ENCODE measurements at places on chromosomes 6 and 20. TPM values are rescaled to one million over a fixed set of nuclear protein-coding genes. Genes with fewer than 3 reads are reported as not detected.
A peak's percentile ranks its signal among the peaks of the same experiment; 100 is the strongest.

ADGRB3 gene
- 179 TPM for total RNA-seq

DNA sequence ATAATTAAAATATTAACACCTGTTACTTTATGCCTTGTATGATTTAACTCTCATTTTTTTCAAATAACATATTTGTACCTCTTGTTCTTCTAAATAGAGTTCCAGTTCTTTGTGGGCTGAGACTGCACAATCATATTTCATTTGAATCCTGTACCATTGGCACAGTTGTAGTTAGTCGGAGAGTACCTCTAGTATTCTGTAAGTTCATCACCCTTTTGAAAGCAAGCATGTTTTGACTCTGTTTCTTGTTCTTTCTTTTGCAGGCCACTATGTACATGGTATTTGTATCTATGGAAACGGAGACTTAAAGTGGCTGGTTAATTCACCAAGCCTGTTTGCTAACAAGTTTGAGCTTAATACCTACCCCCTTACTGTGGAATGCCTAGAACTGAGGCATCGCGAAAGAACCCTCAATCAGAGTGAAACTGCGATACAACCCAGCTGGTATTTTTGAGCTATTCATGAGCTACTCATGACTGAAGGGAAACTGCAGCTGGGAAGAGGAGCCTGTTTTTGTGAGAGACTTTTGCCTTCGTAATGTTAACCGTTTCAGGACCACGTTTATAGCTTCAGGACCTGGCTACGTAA is 68.2 kb downstream of the C6orf52 start:
- no peak for DNase-seq

DNA sequence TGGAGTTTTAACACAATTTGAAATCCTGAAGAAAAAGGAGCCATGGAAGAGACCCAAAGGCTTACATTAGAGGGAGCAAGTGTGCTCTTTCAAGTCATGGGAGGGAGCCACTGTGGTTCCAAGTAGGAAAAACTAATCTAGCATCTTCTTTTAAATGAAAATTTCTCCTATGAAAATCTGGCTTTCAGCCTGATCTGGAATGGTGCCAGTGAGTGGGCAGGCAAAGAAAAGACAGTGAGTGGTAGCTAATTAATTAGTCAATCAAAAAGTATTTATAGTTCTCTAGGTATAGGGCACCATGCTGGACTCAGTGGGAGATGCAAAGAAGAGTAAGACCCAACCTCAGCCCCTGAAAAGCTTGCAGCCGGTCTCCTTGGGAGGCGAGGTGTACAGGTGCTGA is 21.9 kb downstream of the CAP2 start:
- no peak for DNase-seq

DNA sequence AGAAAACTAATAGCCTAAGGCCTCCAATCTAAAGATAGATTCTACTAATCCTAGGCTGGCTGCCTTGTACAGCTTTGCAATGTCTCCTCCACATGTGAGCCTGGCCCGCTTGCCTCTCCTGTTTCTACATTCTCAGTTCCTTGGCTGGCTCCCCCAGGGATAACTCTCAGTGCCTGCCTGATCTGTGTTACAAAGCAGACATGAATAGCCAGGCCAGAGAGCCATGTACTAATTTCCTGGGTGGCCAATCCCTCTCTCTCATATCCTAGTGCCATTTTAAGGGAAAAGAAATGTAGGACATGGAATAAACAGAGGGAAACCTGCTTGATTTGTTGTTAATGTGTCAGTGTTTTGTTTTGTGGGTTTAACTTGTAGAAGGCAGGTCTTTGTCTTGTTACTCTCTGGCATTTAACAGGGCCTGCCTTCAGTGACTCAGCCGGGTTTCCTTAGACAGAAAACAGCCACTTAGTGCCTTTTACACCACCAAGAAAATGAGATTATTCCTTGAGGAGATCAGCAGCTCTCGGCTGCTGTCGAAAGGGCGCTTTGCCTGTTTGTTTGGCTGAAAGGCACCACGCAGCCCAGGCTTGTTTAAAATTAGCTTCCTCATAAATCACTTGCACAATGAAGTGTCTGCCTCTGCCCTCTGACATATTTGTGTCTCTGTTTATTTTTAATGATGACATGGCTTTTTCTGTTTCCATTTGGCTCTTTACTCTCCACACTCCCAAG is 702.7 kb downstream of the MAFB start:
- DNase-seq: no peak

DNA sequence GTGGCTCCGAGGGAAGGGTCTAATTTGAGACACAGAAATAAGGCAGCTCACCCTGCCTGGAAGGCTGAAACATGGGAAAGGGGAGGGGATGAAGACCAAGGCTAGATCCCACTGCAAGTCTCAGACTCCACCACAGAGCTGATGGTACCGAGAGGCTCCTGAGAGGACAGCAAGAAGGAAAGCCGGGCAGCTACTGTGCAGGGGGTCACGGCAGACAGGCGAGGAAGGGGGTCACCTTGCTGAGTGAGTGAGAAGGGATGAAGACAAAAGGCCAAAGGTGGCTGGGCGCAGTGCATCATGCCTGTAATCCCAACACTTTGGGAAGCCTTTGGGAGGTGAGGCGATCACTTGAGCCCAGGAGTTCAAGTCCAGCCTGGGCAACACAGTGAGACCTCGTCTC is 100.7 kb downstream of the ATP9A start:
- DNase-seq: no peak

DNA sequence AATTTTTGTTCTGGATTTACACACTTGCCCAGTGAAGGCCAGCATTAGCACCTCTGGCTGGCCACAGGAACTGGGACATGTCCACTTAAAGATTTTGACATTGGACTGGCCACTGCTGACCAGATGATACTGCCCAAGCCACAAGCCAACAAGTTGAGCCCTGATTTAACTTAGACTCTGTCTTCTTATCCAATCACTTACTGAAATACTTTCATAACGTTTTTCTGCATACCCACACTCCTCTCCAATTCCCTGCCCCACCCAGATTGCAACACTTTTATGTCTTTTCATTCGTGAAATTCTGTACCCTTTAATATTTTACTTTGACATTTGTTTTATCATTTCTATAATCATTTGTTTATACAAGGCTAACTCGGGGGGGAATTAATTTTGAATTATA is 170.3 kb upstream of the TAB2 start:
- DNase-seq: no peak

CALHM5 gene
- total RNA-seq: 0.78 TPM

GRCh38 chr6:13431861-13432465 is 55.4 kb downstream of the GFOD1 start:
- DNase-seq: no peak

GRCh38 chr6:41371461-41371991 is 36.1 kb downstream of the NCR2 start:
- no peak for DNase-seq

DLK2 gene
- 7.3 TPM for total RNA-seq

DNA sequence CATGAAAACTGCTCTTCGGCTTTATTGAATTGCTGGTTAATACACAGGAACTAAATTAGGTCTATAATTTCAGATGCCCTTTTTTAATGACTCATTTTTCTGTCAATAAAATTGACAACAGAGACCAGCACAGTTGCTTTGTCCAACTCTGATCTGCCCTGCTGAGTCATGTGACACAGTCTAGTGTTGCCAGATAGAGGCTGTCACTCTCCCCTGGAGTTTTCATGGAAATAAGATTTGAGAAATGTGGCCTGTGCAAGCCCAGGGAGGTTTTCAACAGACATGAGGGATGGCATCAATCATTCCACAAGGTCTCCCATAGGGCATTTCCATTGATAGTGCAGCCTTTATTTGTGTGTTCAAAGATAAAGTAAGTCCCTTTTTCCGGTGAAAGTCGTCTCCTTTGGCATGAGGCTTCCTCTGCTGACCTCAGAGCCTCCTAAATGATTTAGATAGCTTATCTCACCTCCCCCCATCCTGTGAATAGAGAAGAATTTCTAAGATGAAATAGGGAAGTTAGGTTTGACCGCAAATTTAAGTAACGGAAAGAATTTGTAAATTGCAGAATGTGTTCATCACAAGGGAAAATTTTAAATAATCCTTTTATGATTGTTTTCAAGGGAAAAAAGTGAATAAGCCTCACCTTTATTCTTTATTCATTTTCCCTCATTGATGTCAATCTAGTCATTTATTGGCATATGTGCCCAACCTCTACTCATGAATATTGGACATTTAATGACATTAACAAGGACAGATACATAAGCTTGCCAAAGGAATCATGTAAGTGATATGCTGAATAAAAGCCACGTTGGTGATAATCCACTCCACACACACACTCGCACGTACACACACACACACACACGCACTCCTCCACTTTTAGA is 277.7 kb downstream of the ADGB start:
- no peak for DNase-seq

DNA sequence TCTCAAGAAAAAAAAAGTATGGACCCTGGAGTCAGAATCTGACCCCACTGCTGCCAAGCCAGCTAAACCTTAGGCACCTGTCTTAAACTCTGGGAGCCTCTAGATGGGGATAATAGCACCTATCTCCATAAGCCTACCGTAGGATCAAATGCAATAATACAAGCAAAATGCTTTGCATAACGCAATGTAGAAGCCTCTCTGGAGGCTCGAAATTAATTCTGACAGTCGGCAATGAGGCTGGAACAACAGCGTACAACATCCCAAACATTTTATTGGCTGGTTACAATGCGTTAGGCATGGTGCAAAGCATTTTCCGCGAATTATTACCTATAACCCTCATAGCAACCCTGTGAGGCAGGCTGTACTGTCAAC is 521 bp downstream of the CDK5RAP1 start:
- DNase-seq: no peak

BPIFA1 gene
- not detected for total RNA-seq

GRCh38 chr6:35448191-35448590 is 3.9 kb upstream of the FANCE start:
- DNase-seq: no peak

- DNase-seq: no peak
Measured at GRCh38 chr6:41280381-41281057, 6.0 kb downstream of the TREM1 start.

DNA sequence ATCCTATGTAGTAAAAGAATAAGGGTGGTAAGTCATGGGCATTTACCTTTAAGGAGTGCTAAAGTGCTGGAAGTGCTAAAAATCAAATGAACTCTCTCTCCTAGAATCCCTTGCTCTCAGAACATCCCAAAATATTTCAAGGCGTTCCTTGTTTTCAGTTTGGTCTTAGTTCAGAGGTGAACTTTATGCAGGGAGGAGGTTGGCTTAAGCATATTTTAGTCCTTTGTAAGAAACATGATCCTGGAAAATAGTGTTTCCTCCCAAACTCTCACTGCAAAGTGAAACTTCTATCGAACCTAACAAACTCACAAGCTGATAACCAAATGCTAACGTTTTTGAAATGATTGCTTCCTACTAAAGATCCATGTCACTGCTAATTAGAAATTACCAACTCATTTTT is 231.4 kb downstream of the FOXC1 start:
- no peak for DNase-seq

- no peak for DNase-seq
Measured at GRCh38 chr6:54588176-54588575, 258.4 kb upstream of the FAM83B start.

OLIG3 gene
- total RNA-seq: not detected

- DNase-seq: no peak
Measured at GRCh38 chr20:5686384-5687105, 63.7 kb upstream of the SHLD1 start.

MTRF1L gene
- 16.8 TPM for total RNA-seq

DNA sequence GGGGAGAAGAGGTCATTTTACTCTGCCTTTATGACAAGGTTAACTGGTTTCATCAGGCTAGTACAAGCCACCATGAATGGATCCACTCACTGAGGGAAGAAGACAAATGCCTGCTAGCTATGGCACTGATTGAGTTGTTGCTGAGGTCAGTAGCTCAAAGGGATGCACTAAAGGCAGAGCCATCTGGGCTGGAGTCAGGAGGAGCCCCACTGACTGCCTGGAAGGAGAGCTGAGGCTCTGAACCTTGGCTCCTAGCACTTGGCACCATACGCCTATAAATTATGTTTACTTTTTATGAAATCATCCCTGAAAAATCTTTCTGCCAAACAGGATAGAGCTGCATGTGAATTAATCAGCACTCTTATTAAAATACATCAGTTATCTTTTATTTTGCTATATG is 104.6 kb downstream of the DTD1 start:
- no peak for DNase-seq

- peak; percentile 16 for DNase-seq
Measured at GRCh38 chr6:156718647-156719394, 58.4 kb upstream of the ARID1B start.

GRCh38 chr6:129350278-129350677 is 359.7 kb downstream of the ARHGAP18 start:
- no peak for DNase-seq

CDSN gene
- not detected for total RNA-seq

DNA sequence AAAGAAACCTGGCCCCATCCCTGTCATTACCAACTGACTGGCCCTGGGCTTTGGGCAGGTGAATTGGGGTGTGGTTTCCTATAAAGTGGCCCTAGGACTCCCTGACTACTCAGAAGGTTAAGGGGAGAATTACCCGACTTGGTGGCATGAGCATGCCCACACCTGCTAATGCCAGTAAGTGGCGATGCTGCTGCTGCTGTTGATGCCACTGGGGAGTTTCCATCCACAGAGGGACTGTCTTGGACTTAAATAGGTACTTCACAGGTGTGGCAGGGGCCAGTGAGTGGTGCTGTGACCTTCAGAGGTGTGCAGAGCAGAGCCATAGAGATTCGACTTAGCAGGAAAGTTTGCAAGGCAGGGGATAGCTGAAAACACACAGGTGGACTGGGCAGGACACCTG is 32.6 kb upstream of the MDFI start:
- no peak for DNase-seq
